ENCODE measurements at places on chromosomes 5 and 9.

DNA sequence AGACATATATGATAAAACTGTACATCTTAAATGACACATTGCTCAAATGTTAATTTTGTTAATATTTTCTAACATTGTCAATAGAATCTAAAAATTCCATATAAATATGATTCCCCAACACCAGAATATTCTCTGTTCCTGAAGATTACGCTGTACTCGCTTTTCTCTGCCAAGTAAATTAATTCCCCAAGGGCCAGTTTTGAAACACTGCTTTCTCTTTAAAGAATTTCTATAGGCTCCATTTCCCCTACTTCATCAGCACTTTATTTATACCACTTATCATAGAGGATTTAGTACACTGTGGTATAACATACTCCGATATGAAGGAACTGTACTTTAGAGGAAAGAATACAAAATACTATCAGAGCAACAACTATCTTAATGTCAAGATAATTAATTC lies 101.4 kb upstream of the ACOT12 start:
- no peak for DNase-seq

DNA sequence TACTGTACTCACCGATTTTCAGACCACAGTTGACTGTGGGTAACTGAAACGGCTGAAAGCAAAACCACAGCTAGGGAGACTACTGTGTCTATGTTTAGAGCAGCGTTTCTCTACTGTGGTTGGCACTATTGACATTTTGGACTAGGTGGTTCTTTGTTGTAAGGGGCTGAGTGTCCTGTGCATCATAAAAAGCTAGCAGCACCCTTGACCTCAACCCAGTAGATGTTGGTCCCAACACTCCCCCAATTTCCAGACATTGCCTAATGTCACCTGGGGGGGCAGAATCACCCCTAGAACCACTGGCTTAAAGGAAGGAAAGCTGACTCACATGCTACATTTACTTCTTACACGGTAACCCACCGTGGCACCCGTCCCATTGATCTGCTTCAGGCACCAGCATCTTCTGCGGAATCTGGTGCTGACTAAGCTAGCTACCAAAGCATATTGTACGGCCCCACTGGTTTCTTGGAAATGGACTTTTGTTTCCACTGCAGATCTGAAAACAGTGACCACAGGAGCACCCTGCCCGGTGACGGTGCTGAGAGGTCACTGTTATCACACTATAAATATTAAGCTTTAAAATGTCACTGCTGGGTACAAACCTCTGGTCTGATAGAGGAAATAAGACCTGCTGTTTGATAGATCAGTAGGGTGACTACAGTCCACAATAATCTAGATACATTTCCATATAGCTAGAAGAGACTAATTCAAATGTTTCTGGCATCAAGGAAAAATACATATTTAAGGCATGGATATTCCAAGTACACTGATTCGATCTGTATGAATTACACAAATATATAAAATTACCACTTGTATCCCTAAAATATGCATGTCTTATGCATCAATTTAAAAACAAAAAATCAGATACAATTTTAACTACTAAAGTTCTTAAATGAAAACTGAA lies 151.4 kb downstream of the HSD17B3 start:
- DNase-seq: peak; percentile 63

- DNase-seq: no peak
Observed at GRCh38 chr5:87746891-87747377, 334.2 kb upstream of the CCNH start.

DNA sequence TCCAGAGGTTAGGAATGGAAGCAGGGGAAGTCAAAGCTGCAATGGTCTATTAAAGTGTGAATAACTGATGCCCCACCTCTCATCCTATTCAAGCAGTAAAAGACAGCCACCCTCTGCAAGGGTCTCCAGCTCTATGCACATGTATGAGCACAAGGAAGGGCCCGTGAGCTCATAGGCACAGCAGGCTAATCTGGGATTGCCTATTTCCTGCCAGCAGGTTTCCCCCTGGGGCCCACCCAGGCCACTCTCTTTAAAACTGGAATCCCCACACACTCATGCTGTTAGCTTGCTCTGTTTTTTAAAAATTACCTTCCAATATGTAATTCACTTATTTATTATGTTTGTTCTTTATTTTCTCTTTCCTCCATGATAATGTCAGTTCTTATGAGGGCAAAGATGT lies 48.7 kb upstream of the ZNF366 start:
- no peak for DNase-seq

- DNase-seq: no peak
Observed at GRCh38 chr5:118777189-118777736, 211.1 kb downstream of the DTWD2 start.

DNA sequence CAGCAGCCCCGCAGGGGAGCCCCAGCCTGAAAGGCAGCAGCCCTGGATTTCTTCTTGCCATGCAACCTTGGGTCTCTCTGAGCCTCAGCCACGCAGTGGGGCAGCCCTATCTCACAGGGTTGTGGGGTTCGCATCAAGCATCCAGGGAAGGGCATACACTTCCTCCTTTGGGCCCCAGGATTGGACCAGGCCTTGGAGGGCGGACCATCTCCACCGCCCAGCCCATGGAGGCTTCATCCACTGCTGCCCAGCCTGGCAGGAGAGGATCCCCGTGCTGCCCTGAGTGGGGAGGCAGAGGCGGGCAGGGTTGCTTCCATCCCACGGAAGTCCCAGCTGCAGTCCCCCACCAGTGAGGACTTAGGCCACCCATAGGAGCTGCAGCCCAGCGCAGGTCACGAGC lies 5.3 kb downstream of the ADAMTS2 start:
- DNase-seq: no peak

DNA sequence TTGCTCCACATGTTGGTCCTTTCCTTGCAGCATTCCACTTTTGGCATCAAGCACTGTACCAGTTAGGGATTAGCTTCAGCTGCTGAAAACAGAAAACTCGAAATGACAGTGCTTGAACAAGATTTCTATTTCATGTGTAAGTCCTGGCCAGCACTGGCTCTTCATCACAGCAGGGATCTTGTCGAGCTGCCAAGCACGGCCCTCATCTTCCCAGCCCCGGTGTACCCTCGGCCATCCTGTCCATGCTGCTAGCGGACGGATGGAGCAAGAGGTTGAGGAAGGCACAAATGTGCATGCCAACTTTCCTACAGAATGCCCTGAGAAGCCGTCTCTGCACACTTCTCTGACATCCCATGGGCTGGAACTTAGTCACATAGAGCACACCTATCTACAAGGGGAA lies 130.6 kb downstream of the TENT4A start:
- DNase-seq: no peak

GRCh38 chr9:101264727-101265126 lies 120.1 kb downstream of the BAAT start:
- no peak for DNase-seq

DNA sequence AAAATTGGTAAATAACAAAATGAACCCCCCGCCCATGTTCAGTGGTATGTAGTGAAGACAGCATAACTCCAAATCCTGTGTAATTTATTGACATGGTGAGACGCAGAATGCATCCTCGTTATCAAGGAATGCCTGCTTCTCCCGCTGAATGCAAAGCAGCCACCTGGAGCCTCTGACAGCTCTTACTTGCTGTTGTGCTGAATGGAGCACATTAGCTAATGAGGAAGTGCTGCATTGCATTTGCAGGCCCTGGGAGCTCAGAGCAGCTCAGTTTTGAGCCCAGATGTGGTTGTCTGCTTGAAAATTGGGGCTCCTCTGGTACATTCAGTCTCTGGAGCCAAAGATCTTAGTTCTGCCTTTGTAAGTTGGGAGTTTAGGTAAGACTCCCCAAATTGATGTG lies 28.9 kb downstream of the PLAC8L1 start:
- no peak for DNase-seq

- DNase-seq: no peak
Observed at GRCh38 chr5:82183828-82184227, 94.3 kb downstream of the RPS23 start.

DNA sequence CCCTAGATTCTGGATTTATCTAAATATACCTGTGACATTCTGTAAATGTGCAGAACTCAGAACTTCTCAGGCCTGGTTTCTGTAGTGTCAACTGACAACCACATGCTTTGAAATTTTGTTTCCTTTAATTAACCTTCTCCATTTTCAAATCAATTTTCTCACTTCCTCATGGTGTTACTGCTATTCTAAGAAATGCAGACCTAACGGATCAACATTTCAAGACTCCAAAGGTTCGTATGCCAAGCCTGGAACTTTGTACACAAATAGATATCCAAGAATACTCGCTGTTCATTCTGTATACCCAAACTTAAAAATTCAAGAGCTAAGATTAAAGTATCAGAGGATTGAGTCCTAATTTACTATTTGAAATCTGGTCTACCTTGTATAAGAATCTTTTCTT lies 88.1 kb downstream of the SLC24A2 start:
- no peak for DNase-seq

DNA sequence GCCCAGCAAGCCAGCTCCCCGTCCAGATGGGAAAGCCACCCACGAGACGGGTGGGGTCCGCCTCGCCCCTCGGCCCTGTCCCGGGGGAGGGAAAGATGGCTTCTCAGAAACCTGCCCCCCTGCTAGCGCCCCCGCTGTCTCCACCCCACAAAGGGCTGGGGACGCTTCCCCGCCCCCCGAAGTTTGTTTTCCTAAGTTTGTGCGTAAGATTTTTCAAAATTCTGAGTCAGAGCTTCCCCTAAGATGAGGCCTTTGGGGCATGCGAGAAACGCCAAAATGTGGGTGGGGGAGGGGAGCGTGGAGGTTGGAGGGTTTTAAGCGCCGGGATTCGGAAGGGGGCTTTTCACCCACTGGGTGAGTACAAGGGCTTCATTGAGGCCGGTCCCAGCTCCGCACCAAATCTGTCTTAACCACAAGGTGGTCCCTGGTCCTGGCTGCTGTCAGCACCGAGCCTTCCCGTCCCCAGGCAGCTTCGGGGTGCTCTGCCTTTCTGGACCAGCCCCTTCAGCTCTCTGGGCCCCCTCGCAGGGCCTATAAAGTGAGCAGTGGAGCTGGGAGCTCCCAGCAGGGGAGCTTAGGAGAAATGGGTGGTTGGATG lies 32.3 kb downstream of the PRRX2 start:
- no peak for DNase-seq

- DNase-seq: no peak
Observed at GRCh38 chr9:98236901-98237487, 18.5 kb downstream of the TBC1D2 start.

- DNase-seq: no peak
Observed at GRCh38 chr5:16792598-16793275, 143.4 kb downstream of the MYO10 start.

GRCh38 chr5:96893342-96893741 lies 17.0 kb downstream of the ERAP2 start:
- DNase-seq: peak; percentile 36

DNA sequence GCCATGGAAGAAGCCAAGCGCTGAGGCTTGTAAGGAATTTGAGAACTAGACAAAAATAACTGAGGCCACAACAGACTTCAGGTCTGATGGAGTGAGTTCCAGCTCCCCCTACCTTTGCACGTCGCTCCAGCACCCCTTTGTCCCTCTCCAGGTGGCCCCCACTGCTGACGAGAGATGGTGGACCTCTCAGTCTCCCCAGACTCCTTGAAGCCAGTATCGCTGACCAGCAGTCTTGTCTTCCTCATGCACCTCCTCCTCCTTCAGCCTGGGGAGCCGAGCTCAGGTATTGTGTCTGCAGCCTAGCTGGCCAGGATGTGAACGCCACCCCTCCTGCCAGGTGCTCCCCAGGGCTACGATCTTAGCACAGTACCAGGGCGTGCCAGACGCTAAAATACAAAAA lies 5.2 kb downstream of the BTNL9 start:
- DNase-seq: no peak

GRCh38 chr9:121772600-121773285 lies 121.3 kb downstream of the DAB2IP start:
- no peak for DNase-seq

DNA sequence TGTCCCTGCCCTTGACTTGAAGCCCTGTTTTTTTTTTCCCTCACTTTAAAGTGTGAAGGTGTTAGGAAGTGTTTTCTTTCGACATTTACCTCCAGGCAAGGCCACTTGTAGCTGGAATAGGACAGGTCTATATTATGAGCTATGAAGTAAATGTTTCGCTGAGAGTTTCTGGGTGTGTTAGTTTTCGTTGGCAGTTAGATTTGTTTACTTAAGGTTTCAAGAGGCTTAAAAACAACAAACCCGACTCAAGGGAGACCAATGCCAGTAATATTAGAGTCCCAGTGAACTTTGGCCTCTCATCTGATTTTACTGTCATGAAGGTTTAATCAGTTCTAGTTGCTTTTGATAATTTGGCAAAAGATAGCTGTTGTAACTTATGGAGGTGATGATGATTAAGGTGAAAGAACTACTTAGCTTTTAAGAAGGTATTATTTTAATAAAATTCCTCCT lies 25.2 kb downstream of the OCLN start:
- DNase-seq: no peak

GRCh38 chr5:36607114-36607571 lies 737 bp downstream of the SLC1A3 start:
- DNase-seq: no peak

DNA sequence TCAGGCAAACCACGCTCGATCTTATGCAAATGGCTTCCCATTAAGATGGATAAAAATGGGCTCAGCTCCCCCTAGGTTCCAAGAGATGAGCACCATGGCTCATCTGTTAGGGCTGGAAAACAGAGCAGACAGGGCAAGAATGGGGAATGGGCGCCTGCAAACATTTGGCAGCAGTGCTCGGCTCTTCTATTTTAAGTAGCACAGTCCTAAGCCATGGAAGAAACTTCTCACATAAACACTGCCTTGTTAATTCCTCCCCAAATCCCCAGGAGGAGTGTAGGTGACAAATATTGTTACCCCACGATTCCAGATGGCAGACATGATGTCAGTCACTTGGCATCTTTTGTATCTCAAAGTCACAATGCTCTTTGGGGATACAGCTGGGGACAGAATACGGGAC lies 221.8 kb downstream of the ICE1 start:
- no peak for DNase-seq

GRCh38 chr5:134887593-134888159 lies 13.5 kb downstream of the TXNDC15 start:
- DNase-seq: no peak

DNA sequence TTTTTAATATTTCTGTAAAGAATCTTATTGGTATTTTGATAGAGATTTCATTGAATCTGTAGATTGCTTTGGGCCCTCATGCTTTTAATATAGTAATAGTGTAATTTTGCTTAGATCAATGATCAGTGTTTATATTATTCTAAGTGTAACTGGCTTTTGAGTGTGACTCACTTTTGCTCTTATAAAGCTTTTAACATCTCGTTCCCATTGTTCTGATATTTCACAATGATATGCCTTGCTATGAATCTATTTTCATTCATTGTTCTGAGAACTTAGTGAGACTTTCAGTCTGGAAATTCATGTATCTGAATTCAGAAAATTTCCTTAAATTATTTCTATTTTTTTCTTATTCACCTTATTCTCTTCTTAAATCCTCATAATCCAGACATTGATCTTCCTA lies 13.5 kb upstream of the MAMDC2 start:
- no peak for DNase-seq

- DNase-seq: no peak
Observed at GRCh38 chr5:10111571-10111970, 138.1 kb downstream of the ATPSCKMT start.

- DNase-seq: no peak
Observed at GRCh38 chr5:119324842-119325241, 31.0 kb upstream of the TNFAIP8 start.

- DNase-seq: no peak
Observed at GRCh38 chr9:20692554-20692953, 8.5 kb downstream of the FOCAD start.

Measured in CD4-positive, alpha-beta T cell treated with Interleukin-2 at 100 ng/mL for 4 hours (primary cell).